ENCODE measurements at places on chromosomes 7 and 10. TPM values are rescaled to one million over a fixed set of nuclear protein-coding genes. Genes with fewer than 3 reads are reported as not detected.

The C7orf33 gene
- total RNA-seq = not detected

The CYP2C9 gene
- total RNA-seq = not detected

The GRM3 gene
- 14.3 TPM for total RNA-seq

The ABCA13 gene
- total RNA-seq = 0.66 TPM

DNA sequence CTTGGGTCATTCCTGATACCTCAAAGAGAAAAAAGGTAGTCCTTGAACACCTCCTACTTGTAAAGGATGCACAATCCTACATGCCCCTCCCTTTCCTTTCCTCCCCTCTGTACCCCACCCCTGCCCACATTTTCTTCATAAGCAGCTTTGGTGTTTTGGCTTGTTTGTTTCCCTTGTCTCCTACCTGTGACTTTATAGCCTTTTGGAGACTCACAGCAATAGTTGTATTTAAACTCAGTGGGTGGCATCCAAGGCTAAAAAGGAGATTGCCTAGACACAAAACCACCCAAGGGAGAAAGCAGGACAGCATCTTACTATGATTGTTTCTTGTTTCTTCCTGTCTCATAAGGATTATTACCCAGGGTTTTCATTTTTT is 63.4 kb downstream of the EGFR start:
- no peak overlapping the region for H3K4me3 ChIP-seq
- H3K27me3 ChIP-seq = no peaks in the 10 kb centered on the region
- H3K27ac ChIP-seq = no peak overlapping the region
- H3K36me3 ChIP-seq = peaks cover 17% of the 10 kb centered on the region
- DNase-seq = no peak

- no peak overlapping the region for H3K4me3 ChIP-seq
- H3K27me3 ChIP-seq = no peaks in the 10 kb centered on the region
- peak; percentile 61 for DNase-seq
- peaks cover under 1% of the 10 kb centered on the region for H3K36me3 ChIP-seq
- peaks cover 41% of the 10 kb centered on the region for H3K4me1 ChIP-seq
Measured at GRCh38 chr10:119335671-119336353, 128.4 kb downstream of the GRK5 start.

- H3K4me3 ChIP-seq = peak overlapping the region; percentile 40
- H3K36me3 ChIP-seq = peaks cover 9% of the 10 kb centered on the region
- H3K4me1 ChIP-seq = peaks cover 57% of the 10 kb centered on the region
Measured at GRCh38 chr7:151012911-151013347, 11.4 kb downstream of the ATG9B start.

- no peak for DNase-seq
- H3K27me3 ChIP-seq = no peaks in the 10 kb centered on the region
- no peaks in the 10 kb centered on the region for H3K36me3 ChIP-seq
- peaks cover 6% of the 10 kb centered on the region for H3K4me1 ChIP-seq
- no peak overlapping the region for H3K27ac ChIP-seq
Measured at GRCh38 chr7:27912751-27913150, 172.8 kb downstream of the TAX1BP1 start.
